ENCODE measurements at places on chromosomes 1 and 21.

GRCh38 chr1:152515434-152515783 lies 1.1 kb downstream of the CRCT1 start:
- peak; percentile 25 for DNase-seq

DNA sequence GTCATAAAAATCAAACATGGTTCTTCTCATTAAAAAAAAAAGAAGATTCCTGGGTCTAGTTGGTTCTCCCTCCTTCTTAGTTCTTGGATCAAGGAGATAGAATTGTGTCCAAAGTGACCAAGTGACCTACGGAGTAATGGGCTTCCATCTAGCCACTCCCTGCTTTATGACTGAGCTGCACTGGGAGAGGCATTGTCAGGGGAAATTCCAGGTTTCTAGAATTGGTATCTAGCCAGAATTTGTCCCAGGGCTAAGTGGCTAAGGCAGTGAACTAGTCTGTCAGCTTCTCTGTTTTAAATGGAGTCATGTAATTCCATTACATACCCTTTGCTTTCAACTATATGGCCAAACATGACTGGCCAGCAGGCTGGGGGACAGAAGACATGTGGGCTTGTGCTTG lies 40.1 kb upstream of the ERG start:
- DNase-seq: no peak

DNA sequence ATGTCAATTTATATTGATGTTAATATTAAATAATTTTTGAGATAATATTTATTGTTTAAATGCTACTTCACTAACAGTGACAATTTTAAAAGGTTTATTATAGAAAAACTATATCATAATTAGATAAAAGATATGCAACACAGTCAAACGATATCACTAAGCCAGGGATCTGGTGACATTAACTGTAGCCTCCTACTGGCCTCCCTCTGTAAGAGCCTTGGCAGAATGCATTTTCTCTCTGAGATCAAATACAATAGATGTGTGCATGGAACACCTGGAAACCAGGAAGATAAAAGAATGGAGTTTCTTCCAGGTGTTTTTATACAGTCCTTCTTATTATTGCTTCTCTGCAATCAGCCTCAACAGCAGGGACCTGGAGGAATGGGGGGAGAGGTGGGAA lies 1762.1 kb downstream of the BRINP3 start:
- no peak for DNase-seq

DNA sequence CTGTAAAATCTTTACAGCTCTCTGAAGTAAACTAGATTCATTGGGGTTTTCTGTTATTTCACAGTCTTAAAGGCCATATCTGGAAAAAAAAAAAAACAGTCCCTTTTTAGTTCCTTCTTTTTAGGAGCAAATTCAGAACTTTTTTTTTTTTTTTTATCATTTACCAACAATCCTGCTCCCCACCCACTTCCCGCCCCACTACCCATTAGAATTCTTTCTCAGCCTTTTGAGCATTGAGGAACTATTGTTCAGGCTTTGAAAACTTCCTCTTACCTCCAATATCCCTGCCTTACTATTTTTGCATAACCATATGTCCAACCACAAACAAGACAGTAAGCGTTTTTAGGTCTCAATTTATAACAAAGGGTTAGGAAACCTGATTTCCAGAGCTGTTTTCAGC lies 330.1 kb downstream of the PLPP3 start:
- DNase-seq: no peak

- no peak for DNase-seq
Observed at GRCh38 chr1:154423304-154423987, 18.3 kb downstream of the IL6R start.

DNA sequence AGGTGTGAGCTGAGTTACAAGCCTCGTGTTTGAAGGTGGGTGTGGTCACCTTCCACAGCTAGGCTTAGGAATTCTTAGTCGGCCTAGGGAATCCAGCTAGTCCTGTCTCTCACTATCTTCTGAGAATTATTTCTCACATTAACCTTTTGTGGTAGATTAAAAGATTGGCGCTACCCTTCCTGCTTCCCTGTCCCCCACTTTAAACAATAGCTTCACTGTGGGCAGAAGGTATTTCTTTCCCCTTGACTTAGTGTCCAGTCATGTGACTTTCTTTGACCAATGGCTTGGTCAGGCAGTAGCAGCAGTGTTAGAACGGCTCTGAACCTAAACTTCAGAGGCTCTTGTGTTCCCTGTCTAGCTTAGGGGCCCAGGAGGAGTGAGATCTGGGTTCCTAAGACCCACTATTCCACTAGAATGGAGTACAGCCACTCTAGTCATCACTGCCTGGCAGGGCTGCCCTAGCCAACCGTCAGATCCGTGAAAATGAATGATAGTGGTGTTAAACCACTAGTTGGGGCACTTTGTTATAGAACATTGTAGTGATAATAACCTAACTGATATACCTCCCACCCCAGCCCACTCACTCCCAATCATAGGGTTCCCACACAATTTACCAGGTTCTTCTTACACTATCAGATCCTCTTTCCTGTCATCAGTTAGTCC lies 13.9 kb upstream of the C1orf141 start:
- no peak for DNase-seq

DNA sequence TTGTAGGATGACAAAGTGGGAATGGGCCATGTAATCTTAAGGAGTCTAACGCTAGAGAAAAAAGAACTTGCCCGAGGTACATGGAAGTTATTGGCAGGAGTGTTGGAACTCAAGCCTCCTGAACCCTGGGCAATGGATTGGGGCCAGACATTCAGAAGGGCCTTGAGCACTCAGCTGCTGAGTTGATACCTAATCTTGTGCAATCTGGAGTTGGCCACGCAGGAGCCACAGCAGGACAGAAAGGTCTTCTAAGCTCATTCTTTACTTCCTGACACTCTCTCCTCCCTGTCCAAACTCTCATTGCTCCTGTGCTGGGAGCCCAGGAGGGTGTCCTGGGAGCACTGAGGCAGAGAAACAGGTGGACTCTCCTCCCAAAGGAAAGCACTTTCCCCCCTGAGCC lies 25.1 kb upstream of the CSF1 start:
- DNase-seq: no peak

GRCh38 chr1:239744851-239745250 lies 346.8 kb upstream of the FMN2 start:
- no peak for DNase-seq

DNA sequence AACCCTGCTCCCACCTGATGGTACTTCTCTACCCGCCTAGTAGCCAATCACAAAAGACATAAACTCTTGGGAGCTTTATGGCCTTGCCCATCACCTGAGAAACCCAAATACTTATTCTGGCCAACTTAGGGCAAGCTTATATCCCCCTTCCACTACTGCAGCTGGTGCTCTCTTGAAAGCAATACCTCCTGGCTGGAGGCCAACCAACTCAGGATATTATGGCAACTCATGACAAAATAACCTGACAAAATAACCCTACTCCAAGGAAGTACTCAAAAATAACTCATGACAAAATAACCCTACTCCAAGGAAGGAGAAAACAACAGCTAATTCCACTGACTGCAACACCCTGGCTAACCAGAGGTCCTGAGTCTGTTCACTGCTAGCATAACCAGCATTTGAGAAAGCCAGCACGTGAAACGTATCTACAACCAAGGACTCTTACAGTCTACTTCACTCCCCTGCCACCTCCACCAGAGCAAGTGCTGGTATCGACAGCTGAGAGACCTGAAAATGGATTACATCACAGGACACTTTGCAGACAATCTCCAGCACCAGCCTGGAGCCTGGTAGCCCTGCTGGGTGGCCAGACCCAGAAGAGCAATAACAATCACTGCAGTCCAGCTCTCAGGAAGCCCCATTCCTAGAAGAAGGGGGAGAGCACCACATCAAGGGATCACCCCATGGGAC lies 179.9 kb downstream of the COL24A1 start:
- peak; percentile 17 for DNase-seq

DNA sequence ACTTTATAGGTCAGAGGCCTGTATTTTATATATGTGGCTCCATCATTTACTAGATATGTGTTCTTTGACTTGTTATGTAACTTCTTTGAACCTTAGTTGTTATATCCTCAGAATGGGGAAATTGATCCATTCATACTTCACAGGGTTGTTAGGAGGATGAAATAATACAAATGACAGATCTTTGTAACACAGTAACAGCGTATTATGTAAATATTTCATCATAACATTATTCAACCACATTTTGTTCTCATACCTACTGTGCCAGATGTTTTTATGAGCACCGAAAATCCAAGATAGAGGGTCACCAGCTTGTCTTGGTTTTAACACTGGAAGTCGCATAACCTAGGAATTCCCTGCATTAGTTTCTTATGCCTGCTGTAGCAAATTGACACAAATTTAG lies 3.3 kb downstream of the SUCO start:
- DNase-seq: no peak

DNA sequence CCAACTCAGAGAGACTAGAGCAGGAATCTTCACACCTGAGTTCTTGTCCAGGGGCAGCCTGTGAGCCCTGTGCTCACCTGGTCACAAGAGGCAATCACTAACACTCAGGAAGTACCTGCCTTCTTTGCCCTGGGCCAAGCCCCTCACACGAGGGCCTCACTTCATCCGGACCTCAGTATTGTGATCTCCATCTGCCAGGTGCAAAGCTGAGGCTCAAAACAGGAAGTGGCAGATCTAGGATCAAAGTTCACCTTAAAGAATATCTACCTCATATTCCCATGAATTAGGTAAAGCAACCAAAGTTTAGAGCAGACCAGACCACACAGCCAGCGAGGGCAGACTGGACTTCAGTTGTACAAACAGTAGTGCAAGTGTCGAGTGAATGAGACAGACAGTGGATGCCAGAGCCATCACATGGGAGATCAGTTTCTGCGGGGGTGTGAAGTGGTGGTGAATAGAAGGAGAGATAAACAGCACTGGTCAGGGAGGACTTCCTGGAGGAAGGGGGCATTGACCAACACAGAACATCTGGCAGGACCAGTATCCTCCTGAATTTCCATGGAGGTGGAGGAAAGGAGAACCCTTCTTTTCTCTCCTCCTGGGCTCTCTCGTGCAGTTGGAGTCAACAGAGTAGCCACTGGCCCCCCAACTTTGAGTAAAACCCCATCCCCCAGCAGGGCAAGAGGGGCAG lies 116.6 kb upstream of the ZBTB40 start:
- no peak for DNase-seq
